Stimulated activated CD4-positive, alpha-beta T cell treated with anti-CD3 and anti-CD28 coated beads, Interleukin-12 subunit alpha, Interleukin-12 subunit beta, amount 100 ng/mL, for 24 hours (primary cell): ENCODE measurements at places on chromosomes 7 and 10.

DNA sequence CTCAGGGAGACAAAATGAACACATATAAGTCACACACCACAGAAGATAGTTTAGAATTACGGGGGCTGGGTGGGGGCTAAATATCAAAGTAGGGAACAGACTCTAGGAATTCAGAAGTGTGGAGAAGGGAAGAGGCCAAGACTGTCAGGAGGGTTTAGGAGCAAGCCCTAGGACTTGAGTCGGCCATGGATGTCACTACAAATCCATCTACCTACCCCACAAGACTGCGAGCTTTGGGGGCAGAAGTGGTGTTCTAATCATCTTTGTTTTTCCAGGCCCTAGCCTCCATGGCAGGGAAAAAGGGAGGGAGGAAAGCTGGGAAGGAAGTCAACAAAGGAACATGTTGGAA, 5.8 kb upstream of the ARHGAP19 start:
- no peak for DNase-seq

DNA sequence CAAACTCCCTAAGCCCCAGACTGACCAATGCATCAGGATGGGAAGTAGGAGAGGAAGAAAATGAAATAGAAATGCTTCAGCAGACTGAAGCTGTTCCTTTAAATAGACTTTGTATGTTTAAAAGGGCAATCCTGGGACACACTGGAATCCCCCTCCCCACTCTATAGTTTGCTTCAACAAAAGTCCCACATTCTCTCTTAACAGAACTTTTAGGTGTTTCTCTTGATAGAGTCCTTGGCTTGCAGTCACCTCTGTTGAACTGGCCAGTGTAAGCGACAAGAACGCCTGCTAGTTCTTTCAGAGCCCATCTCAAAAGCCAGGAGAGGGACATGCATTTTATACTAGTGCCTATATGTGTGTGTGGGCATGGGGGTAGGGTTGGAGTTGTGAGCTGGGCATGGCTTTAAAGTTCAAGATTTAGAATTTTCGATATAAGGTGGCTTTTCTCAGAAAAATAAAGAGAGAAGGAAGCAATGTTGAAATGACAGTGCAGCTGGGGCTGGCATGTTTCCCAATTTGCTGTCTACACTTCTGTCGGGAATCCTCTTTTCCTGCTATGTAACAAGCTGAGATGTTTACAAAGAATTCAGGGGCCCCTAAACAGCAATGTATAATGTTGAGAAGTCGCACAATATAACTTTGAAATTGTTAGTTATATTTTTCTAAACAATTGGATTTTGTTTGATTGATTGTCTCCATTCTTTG, 2.1 kb downstream of the TBX20 start:
- DNase-seq: no peak

DNA sequence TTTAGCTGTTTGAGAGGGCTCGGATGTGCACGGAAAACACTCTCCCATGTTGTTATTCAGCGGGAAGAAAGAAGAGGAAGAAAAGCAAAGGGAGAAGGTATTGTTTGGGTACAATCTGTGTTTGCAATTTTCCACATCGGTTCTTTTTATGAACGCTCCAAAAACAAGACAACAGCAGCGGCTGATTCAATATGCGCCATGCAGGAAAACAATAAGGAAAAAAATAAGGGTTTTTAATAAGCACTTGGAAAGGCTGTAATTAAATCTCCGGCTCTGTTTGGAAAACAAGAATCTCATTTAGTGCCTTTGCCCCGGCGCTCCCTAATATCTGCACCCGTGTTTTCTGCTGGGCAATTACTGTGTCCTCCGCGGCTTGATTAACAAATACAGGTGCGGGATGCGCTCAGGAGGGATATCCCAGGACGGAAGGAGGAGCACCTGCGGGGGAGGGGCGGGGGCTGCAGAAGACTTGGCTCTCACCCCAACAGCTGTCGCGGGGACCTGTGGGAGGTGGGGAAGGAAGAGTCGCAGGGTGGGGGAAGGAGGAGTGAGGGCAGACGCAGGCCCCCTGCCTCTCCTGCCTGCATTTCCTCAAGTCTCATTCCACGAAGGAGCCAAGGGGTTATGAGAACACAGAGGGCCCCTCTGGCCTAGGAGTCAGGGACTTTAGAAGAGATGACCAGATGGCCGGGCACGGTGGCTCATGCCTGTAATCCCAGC, 181.5 kb upstream of the PODXL start:
- no peak for DNase-seq

GRCh38 chr7:114799628-114800028, 122.3 kb upstream of the MDFIC start:
- DNase-seq: no peak

GRCh38 chr10:28111712-28112111, 112.8 kb upstream of the ODAD2 start:
- no peak for DNase-seq

DNA sequence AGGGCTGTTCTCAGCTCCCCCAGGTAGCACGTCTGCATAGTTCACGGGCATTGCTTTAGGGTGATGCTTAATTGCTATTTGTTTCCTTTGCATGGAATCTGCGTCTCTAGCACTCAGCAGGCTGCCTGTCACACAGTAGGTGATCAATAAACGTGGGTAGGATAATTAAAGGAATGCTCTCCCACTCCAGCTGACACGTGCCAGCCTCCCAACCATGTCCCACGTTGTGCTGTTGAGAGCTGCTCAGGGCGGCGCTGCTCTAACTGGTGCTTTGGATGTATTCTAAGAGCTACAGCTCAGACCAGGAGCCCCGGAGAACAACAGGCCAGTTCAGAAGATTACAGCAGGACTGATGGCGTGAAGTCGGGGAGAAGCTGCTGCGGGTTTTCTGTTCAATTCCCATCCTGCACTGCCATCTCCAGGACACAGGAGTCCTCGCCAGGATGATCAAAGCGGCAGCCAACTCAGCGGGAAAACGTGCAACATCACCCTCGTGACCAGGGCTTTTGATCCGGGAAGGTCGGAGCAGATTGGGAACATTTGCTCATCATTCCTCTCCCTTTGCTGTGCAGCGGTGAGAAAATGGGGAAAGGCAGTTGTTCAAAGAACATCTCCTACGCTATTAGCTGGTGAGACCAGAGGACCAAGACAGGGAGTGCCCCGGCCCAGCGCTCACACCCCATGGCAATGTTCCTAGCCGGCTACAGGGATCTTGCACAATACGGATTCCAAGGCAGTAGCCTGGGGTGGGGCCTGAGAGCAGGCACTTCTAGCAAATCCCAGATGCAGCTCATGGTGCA, 50.5 kb upstream of the FOXK1 start:
- no peak for DNase-seq
